ENCODE measurements at places on chromosomes 2 and 18. TPM values are rescaled to one million over a fixed set of nuclear protein-coding genes. Genes with fewer than 3 reads are reported as not detected.

GRCh38 chr2:234536178-234536965, 39.5 kb upstream of the ARL4C start:
- no peak overlapping the region for H3K4me3 ChIP-seq
- no peaks in the 10 kb centered on the region for H3K27me3 ChIP-seq
- H3K27ac ChIP-seq = no peak overlapping the region
- DNase-seq = no peak
- no peaks in the 10 kb centered on the region for H3K36me3 ChIP-seq
- no peaks in the 10 kb centered on the region for H3K4me1 ChIP-seq

DNA sequence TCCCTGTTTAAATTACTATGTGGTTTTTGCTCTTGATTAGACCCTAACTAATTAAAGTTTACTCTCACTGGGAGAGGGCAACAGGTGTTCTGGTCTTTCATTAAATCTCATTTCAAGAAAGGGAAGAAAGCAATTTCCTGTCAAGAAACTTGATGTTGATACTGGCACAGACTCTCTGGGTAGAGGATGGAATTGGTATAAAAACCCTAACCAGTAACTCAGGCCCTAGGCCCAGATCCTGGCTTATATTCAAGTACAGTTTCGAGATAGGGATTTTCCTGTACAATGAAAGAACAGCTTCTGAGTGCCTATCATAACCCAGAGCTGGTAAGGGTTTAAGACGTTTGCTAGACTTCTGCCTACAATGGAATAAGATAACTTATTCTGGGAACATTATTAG, 61.6 kb upstream of the ACYP2 start:
- no peaks in the 10 kb centered on the region for H3K27me3 ChIP-seq
- no peaks in the 10 kb centered on the region for H3K4me1 ChIP-seq
- DNase-seq = no peak
- H3K36me3 ChIP-seq = no peaks in the 10 kb centered on the region
- no peak overlapping the region for H3K27ac ChIP-seq

AGXT gene
- total RNA-seq = not detected

DNA sequence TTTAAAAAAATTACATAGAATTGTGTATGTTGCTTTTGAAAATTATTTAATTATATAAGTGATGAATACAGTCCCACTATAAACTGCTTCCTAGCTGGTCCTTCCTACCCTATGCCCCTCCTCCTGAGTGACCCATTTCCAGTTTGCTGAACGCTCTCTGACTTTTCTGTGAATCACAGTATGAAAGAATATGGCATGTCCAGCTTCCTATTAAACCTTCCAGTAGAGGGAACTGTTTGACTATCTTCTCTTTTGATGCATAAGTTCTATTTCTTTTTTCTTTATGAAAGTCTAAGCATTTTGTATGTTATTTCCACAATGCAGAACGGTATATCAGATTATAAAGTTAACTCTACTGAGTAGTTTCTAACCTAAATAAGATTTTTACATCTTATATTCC, 41.3 kb downstream of the PSMG2 start:
- no peaks in the 10 kb centered on the region for H3K27me3 ChIP-seq
- H3K27ac ChIP-seq = no peak overlapping the region

- DNase-seq = peak; percentile 71
- H3K27me3 ChIP-seq = no peaks in the 10 kb centered on the region
- H3K27ac ChIP-seq = no peak overlapping the region
- H3K36me3 ChIP-seq = no peaks in the 10 kb centered on the region
- H3K4me1 ChIP-seq = no peaks in the 10 kb centered on the region
- H3K4me3 ChIP-seq = peak overlapping the region; percentile 10
These were observed 92.6 kb downstream of the CMPK2 start for GRCh38 chr2:6773007-6773693.

SKOR2 gene
- not detected for total RNA-seq

- no peak for DNase-seq
- H3K4me3 ChIP-seq = no peak overlapping the region
- no peaks in the 10 kb centered on the region for H3K36me3 ChIP-seq
These were observed 138.4 kb downstream of the FAM161A start for GRCh38 chr2:61715506-61715905.

PRKAG3 gene
- total RNA-seq = not detected

GRCh38 chr2:222598611-222599010, 57.3 kb downstream of the FARSB start:
- no peak for DNase-seq
- no peaks in the 10 kb centered on the region for H3K27me3 ChIP-seq
- no peak overlapping the region for H3K4me3 ChIP-seq
- H3K36me3 ChIP-seq = no peaks in the 10 kb centered on the region
- H3K27ac ChIP-seq = peak overlapping the region; percentile 4
- H3K4me1 ChIP-seq = peaks cover 6% of the 10 kb centered on the region

- no peaks in the 10 kb centered on the region for H3K27me3 ChIP-seq
- no peak overlapping the region for H3K27ac ChIP-seq
- H3K36me3 ChIP-seq = peaks cover 35% of the 10 kb centered on the region
- DNase-seq = no peak
- peaks cover 21% of the 10 kb centered on the region for H3K4me1 ChIP-seq
- H3K4me3 ChIP-seq = peak overlapping the region; percentile 88
These were observed 5.6 kb upstream of the C18orf32 start for GRCh38 chr18:49492694-49493033.

- H3K4me1 ChIP-seq = no peaks in the 10 kb centered on the region
- H3K27me3 ChIP-seq = no peaks in the 10 kb centered on the region
- no peaks in the 10 kb centered on the region for H3K36me3 ChIP-seq
- no peak overlapping the region for H3K4me3 ChIP-seq
These were observed 9.1 kb upstream of the SAP130 start for GRCh38 chr2:128036748-128037607.

GRCh38 chr2:168961450-168962229, 60.5 kb downstream of the G6PC2 start:
- no peaks in the 10 kb centered on the region for H3K4me1 ChIP-seq
- no peak overlapping the region for H3K4me3 ChIP-seq
- no peaks in the 10 kb centered on the region for H3K27me3 ChIP-seq
- DNase-seq = no peak
- H3K36me3 ChIP-seq = no peaks in the 10 kb centered on the region

DNA sequence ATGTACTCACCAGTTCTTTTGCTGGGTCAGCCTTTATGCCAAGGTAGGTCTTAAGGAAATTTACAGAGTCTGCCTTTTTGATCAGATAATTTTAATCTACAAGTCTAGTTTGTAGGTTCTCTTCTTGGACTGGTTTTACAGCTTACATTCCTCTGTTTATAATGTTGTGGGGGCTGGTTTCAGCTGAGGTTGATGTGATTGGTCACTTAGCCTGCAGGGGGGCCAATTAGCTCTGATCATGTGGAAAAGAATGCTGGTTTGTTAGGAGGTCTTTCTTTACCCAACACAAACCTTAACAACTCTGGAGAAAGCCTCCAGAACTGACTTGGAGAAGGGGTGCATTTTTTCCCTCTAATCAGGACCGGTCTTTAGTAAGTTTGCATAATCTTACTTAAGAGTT, at the start of gene KCNJ13:
KCNJ13 (minus strand) TSS at position 131 of the 400 bp plus-strand sequence. CDS start 5,203 bp downstream, outside the sequence.
- no peak within 1 kb of the TSS for H3K27ac ChIP-seq
- peaks cover 21% of the 10 kb centered on the region for H3K4me1 ChIP-seq
- H3K4me3 ChIP-seq = no peak within 1 kb of the TSS
- H3K27me3 ChIP-seq = no peaks in the 10 kb centered on the region

GRCh38 chr18:37564711-37565100, 892 bp downstream of the CELF4 start:
- DNase-seq = peak; percentile 70
- peak overlapping the region; percentile 46 for H3K4me3 ChIP-seq
- H3K4me1 ChIP-seq = peaks cover 26% of the 10 kb centered on the region
- H3K27me3 ChIP-seq = peaks cover 83% of the 10 kb centered on the region

LIPT1 gene
- total RNA-seq = 4.8 TPM

- no peak overlapping the region for H3K4me3 ChIP-seq
- H3K27ac ChIP-seq = peak overlapping the region; percentile 21
- H3K4me1 ChIP-seq = peaks cover 10% of the 10 kb centered on the region
- no peaks in the 10 kb centered on the region for H3K27me3 ChIP-seq
- no peaks in the 10 kb centered on the region for H3K36me3 ChIP-seq
These were observed 550.1 kb downstream of the SPAG16 start for GRCh38 chr2:213834331-213834730.

KANSL3 gene
- 44.9 TPM for total RNA-seq

MAP3K19 gene
- not detected for total RNA-seq

FTCDNL1 gene
- total RNA-seq = 1.7 TPM

DNA sequence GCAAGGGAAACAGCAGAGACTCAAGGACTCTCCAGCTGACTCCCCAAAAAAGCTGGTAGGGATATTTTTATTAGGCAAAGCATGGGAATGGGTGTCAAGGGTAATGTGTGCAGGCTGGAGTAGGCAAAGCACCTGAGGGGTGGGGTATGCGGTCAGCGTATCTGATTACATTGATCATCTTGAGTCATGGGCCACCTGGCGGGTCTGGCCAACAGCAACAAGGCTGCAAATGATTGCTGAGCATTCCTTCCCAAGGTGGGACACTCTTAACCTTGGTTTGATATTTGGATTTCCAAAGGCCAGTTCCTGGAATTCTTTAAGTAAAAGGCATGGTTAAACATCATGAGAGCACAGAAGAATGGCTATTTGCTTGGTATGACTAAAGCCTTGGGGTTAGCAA, 32.6 kb upstream of the CCBE1 start:
- H3K27ac ChIP-seq = no peak overlapping the region
- H3K27me3 ChIP-seq = no peaks in the 10 kb centered on the region
- no peaks in the 10 kb centered on the region for H3K4me1 ChIP-seq
- DNase-seq = no peak

DNA sequence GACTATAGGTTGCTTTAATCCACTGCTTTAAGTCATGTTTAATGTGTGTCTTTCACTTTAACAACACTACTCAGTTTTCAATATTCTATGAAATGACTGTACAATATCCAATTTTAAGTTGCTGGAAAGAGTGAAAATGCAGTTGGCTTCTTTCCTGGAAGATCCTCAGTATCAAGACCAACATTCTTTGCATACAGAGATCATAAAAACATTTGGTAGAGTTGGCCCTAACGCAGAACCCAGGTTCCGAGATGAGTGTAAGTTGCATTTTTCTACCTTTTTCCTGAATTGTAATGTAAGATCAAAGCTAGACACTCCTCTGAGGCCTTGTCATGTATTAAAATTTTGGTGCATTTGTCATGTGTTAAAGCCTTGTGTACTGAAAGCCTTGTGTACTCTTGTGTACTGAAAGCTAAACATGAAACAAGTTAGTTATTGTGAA, 42.9 kb upstream of the TNFRSF11A start:
- no peak overlapping the region for H3K4me3 ChIP-seq
- no peak overlapping the region for H3K27ac ChIP-seq
- no peak for DNase-seq

GRCh38 chr2:142521492-142521891, 356.0 kb upstream of the KYNU start:
- no peak for DNase-seq
- H3K4me3 ChIP-seq = no peak overlapping the region
- H3K36me3 ChIP-seq = no peaks in the 10 kb centered on the region
- H3K27me3 ChIP-seq = no peaks in the 10 kb centered on the region
- H3K27ac ChIP-seq = no peak overlapping the region

DNA sequence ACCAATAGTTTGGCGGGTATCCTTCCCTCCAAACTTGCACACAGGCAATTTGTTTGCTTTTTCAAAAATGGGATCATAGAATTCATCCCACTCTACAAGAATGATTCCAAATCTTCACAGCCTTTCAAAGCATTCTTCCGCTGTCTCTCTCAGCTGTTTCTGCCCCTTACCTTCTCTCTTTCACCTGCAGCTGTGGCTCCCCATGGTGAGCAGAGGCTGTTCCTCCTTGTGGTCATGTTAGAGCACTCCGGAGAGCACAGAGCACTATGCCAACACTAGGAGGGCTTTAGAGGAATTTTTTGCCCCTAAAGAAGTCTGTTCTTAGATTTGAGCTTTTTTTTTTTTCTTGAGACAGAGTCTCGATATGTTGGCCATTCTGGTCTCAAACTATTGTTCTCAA, 30.4 kb downstream of the MTHFD2 start:
- no peak for DNase-seq
- H3K36me3 ChIP-seq = peaks cover 9% of the 10 kb centered on the region
- no peak overlapping the region for H3K27ac ChIP-seq
- H3K4me3 ChIP-seq = no peak overlapping the region
- no peaks in the 10 kb centered on the region for H3K27me3 ChIP-seq
- no peaks in the 10 kb centered on the region for H3K4me1 ChIP-seq

DNA sequence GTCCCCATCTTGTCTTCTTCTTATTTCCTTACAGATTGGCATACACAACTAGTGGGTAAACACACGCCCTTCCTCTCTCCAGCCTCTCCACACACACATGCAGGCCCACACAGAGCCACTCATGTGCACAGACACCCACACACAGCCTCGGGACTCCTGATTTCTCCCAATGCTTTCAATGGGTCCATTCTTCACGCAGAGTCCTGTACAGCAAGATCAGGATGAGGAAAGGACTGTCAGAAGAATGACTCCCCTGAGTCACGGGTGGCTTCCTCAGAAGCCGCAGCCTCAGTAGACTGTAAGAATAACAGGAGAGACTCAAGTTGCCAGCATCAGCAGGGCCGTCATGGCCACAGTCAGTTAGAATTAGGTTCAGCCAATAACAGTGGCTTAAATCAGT, 109.1 kb upstream of the GLI2 start:
- DNase-seq = peak; percentile 15
- H3K4me1 ChIP-seq = no peaks in the 10 kb centered on the region
- H3K27ac ChIP-seq = no peak overlapping the region
- no peaks in the 10 kb centered on the region for H3K36me3 ChIP-seq

ADCYAP1 gene
- 1.7 TPM for total RNA-seq

LPIN1 gene
- 37.4 TPM for total RNA-seq

- H3K4me3 ChIP-seq = no peak overlapping the region
- no peak overlapping the region for H3K27ac ChIP-seq
- H3K4me1 ChIP-seq = no peaks in the 10 kb centered on the region
- DNase-seq = no peak
- no peaks in the 10 kb centered on the region for H3K36me3 ChIP-seq
- H3K27me3 ChIP-seq = no peaks in the 10 kb centered on the region
These were observed 88.8 kb upstream of the ACVR2A start for GRCh38 chr2:147756069-147756468.

UBXN4 gene
- total RNA-seq = 60.7 TPM
